ENCODE measurements at places on chromosomes 5 and 9. TPM values are rescaled to one million over a fixed set of nuclear protein-coding genes. Genes with fewer than 3 reads are reported as not detected.

- no peaks in the 10 kb centered on the region for H3K36me3 ChIP-seq
- H3K27ac ChIP-seq = no peak overlapping the region
- no peaks in the 10 kb centered on the region for H3K27me3 ChIP-seq
- DNase-seq = no peak
- H3K4me3 ChIP-seq = no peak overlapping the region
Observed at GRCh38 chr5:33892620-33893137, 889 bp upstream of the ADAMTS12 start.

- peaks cover 16% of the 10 kb centered on the region for H3K36me3 ChIP-seq
- no peaks in the 10 kb centered on the region for H3K4me1 ChIP-seq
- no peak for DNase-seq
- no peaks in the 10 kb centered on the region for H3K27me3 ChIP-seq
Observed at GRCh38 chr5:76701298-76701697, 14.6 kb upstream of the F2R start.

The FUT7 gene
- 0.25 TPM for polyA plus RNA-seq

The IL33 gene
- polyA plus RNA-seq = not detected

The CRHBP gene
- not detected for polyA plus RNA-seq

The IFNA4 gene
- not detected for polyA plus RNA-seq

DNA sequence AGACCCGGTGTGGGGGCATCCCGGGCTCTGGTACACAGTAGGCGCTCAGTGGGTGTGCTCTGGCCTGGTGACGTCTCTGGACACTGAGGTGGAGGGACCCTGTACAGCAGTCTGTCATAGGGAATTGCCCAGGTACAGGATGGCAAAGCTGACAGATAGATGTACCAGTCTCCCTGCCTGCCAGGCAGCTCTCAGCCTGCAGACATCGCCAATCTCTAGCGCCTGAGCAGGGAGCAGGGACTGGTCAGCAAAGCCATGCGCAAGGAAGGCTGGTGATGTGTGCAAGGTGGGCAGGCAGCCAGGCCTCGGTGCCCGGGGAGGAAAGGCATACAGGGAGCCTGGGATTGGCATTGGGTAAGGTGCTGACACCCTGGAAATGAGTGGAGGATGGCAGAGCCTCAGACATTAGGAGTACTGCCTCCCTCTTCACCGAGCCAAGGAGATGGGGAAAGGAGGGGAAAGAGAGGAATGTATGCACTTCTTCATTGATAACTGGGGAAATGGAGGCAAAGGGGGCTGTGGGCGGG lies 33.9 kb upstream of the BRD3 start:
- H3K36me3 ChIP-seq = no peaks in the 10 kb centered on the region
- H3K27me3 ChIP-seq = no peaks in the 10 kb centered on the region
- no peak for DNase-seq
- H3K4me3 ChIP-seq = no peak overlapping the region

The FSTL4 gene
- polyA plus RNA-seq = not detected

DNA sequence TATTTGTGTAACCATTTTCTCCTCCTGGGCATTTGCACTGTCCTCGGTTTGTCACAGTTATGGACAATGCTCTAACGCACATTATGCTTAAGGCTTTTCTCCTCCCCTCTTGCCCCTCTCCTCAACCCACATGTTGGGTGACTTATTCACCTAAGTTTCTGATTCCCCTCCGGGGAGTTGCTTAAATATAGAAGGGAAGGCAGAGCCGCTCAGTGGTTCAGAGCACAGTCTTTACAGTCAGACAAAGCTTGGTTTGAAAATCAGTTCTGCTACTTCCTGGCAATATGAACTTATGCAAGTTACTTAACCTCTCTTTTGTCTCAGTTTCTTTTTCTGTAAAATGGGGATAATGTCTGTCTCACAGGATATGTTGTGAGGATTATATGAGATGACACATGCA lies 41.2 kb upstream of the SPRY4 start:
- H3K4me1 ChIP-seq = no peaks in the 10 kb centered on the region
- H3K4me3 ChIP-seq = no peak overlapping the region
- DNase-seq = no peak
- H3K27me3 ChIP-seq = no peaks in the 10 kb centered on the region

DNA sequence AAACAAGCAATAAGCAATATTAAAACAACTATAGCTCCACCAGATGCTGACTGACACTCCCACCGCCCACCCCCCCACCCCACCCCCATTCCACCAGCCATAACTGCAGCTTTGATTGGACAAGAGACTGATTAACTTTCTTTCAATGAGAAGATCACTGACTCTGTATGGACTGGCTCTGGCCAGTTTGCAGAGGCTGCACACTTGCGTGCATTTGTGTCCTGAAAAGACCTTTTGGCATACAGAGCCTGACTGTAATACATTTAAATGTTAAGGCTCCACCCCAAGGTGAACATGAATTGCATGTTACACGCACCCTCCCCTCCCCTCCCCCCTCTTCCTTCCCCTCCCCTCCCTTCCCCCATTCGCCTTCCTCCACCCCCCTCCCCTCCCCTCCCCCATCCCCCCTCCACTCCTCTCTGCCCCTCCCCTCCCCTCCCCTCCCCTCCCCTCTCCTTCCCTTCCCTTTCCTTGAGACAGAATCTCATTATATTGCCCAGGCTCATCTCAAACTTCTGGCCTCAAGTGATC lies 31.1 kb downstream of the FGD3 start:
- peak overlapping the region; percentile 67 for H3K27ac ChIP-seq
- no peak for DNase-seq
- no peak overlapping the region for H3K4me3 ChIP-seq
- H3K4me1 ChIP-seq = peaks cover 68% of the 10 kb centered on the region
- no peaks in the 10 kb centered on the region for H3K27me3 ChIP-seq

The PCDH12 gene
- 0.29 TPM for polyA plus RNA-seq

GRCh38 chr5:158947846-158948245 lies 151.9 kb downstream of the EBF1 start:
- H3K36me3 ChIP-seq = no peaks in the 10 kb centered on the region
- no peak overlapping the region for H3K27ac ChIP-seq
- no peaks in the 10 kb centered on the region for H3K4me1 ChIP-seq
- DNase-seq = no peak
